ENCODE measurements at places on chromosomes 2 and 18. TPM values are rescaled to one million over a fixed set of nuclear protein-coding genes. Genes with fewer than 3 reads are reported as not detected.

Gene NAT8
- total RNA-seq: not detected

Gene ALPG
- not detected for total RNA-seq

DNA sequence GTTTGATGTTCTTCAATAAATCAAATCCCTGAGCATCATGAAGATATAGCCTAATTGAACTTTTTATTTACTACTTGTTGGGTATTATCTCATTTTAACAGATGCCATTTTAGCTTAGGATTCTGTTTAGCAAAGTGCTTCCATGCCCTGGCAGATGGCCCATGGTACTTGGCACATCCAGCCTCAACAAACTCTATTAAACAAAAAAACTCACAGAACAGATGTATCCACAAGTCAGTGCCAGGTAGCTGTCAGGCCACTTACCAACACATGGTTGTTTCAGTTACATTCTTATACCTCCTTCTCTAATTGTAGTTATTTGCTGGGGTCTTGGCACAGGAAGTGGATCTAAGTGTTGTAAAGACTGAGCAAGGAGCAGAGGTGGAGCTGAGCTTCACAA lies 29.6 kb downstream of the GAD1 start:
- DNase-seq: no peak
- no peaks in the 10 kb centered on the region for H3K27me3 ChIP-seq

GRCh38 chr2:23707096-23707495 lies 219.8 kb downstream of the ATAD2B start:
- H3K27ac ChIP-seq: no peak overlapping the region
- H3K4me3 ChIP-seq: no peak overlapping the region
- no peaks in the 10 kb centered on the region for H3K27me3 ChIP-seq
- peaks cover 3% of the 10 kb centered on the region for H3K4me1 ChIP-seq
- peak; percentile 9 for DNase-seq
- no peaks in the 10 kb centered on the region for H3K36me3 ChIP-seq

DNA sequence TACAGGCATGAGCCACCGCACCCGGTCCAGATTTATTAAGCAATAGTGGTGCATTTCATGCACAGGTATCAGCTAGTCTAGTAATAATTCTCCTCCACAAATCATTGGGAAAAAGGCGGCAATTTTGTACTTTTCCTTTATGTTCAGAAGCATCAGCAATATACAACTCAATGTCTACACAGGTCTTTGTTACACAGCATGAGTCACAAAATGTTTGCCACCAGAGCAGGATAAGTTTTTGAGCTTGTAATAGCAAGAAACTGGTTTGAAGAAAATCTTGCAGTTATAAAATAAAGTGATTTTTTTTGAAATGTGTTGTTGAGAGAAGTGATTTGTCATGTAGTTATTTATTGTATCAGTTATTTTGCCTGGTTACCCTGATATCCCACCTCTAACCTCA lies 4.8 kb upstream of the ITPRIPL1 start:
- H3K4me1 ChIP-seq: peaks cover 21% of the 10 kb centered on the region
- peaks cover 38% of the 10 kb centered on the region for H3K27me3 ChIP-seq
- no peaks in the 10 kb centered on the region for H3K36me3 ChIP-seq
- H3K4me3 ChIP-seq: no peak overlapping the region

Gene ERFE
- total RNA-seq: 0.88 TPM

Gene C1GALT1C1L
- 1.2 TPM for total RNA-seq

DNA sequence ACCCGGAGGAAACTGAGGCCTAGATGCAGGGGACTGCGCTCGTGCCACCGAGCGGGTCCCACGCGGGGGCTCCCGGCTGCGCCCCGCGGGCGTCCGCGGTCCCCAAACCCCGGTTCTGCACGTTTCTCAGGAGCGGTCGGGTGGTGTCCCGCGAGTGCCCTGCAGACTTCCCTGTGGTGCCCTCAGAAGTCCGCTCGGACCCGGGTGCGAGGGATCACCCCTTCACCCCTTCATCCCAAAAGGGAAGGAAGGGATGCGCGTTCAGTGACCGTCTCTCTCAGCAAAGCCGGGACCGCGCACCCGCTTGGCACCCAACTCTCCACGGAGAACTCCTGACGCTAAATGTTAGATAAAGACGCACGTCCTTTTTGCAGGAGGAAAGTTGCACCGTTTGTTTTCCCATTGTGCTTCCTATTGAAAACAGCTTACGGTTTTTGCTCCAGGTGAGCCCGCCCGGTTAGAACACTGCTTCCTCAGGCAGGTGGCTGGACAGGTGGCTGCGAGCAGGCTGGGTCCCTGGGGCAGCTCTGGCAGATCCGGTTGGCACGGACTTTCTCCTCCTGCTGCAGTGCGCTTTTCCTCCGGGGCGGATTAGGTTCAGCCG lies 779 bp downstream of the DGKD start:
- H3K27me3 ChIP-seq: no peaks in the 10 kb centered on the region
- peak; percentile 94 for DNase-seq
- H3K36me3 ChIP-seq: no peaks in the 10 kb centered on the region
- H3K27ac ChIP-seq: no peak overlapping the region

Gene EFHD1
- total RNA-seq: 2.4 TPM

All from osteoblast (primary cell).